AG04450 (cell line): ENCODE measurements at places on chromosomes 2 and 18.

GRCh38 chr18:50866765-50867164 lies 12.2 kb upstream of the ME2 start:
- DNase-seq: no peak

- no peak for DNase-seq
Measured at GRCh38 chr18:79493211-79493800, 97.6 kb downstream of the NFATC1 start.

GRCh38 chr2:109378682-109379081 lies 235.1 kb downstream of the SEPTIN10 start:
- DNase-seq: no peak

DNA sequence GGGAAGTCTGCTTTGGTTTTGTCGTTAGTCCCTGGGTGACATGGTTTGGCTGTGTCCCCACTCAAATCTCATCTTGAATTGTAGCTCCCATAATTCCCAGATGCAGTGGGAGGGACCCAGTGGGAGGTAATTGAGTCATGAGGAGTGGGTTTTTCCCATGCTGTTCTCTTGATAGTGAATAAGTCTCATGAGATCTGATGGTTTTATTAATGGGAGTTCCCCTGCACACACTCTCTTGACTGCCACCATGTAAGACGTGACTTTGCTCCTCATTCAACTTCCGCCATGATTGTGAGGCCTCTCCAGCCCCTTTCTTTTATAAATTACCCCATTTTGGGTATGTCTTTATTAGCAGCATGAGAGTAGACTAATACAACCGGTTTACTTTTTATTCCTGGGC lies 405.8 kb upstream of the ID2 start:
- no peak for DNase-seq
